ENCODE measurements at places on chromosomes 16 and 17.
A peak's percentile ranks its signal among the peaks of the same experiment; 100 is the strongest.

GRCh38 chr16:3028716-3029319 lies 5.0 kb downstream of the THOC6 start:
- no peak for DNase-seq

- DNase-seq = no peak
These were observed 2.0 kb downstream of the FGF11 start for GRCh38 chr17:7441266-7441665.

DNA sequence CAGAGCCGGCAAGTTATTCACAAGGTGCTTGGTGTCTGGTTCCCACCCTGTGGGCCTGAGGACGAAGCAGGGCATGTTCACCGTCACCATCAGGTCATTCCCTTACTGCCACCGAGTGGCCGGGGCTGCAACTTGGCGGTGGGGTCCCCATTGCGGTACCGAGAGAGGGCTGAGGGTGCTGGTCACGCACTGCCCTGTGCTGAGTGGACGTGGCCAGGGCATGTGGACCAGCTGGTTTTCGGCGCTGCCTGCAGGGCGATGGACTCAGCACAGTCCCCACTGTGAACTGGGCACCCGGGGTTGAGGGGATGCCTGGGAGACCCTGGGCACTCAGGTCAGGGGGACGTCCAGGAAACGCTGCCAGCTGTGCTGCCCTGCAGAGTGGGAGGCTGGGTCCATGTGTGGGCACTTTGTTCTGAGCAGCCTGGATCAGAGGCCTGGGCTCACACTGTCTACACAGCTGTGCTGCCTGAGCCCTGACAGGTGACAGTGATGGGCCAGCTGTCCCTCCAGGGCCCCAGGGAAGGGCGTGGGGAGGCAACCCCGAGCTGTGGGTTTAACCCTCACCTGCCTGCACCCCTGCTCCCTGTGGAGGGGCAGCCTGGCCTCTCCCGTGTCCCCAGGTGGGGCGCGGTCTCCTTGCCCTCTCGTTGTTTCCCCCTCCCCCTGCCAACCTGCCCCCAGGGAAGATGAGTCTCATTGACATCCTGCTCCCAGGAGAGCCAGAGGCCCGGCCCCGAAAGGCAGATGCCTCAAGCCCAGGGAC lies 39.3 kb upstream of the GNG13 start:
- DNase-seq = no peak

DNA sequence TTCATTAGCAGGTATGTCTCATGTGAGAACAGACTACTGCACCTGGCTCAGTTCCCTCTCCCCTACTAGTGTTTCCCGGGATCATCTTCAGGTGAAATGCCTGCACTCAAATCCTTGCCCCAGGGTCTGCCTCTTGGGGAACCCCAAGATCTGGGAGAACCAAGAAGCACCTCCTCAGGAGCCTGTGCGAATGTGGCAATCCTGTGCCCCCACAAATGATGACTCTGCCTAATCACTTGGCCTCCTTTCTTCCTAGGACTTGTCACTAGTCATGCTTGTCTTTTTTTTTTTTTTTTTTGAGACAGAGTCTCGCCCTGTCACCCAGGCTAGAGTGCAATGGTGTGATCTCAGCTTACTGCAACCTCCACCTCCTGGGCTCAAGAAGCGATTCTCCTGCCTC lies 21.7 kb downstream of the ADAD2 start:
- DNase-seq = no peak

GRCh38 chr16:66325717-66326376 lies 40.6 kb upstream of the CDH5 start:
- DNase-seq = no peak

DNA sequence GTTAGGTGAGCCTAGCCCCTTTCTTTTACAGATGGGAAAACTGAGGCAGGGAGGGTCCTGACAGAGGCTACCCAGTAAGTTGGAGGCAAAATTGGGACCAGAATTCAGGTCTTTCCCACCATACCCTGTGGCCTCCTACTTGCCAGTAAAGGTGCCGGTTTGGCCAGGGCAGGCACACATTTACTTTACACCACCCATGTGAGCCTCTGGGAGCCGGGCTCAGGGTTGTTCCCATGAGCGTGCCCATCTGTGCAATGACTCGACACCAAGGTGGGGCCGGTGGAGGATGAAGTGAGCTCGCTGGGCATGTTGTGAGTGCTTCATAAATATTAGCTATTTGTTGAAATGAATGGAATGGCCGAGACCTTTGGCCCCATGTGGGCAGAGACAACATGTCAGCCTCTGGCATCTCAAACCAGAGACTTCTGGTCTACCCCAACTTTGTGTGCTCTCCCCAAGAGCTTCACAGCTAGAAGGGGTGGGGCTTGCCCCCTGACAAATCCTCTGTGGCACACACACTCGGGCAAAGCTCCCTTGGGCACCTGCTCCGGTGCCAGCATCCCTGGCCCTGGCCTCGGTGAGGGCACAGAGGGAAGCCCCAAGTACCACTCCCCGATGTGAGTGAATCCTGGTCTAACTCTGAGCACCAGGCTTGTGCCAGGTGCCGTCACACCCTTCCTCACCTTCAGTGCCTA lies 60.1 kb downstream of the SRCIN1 start:
- no peak for DNase-seq

GRCh38 chr16:84199097-84199496 lies 8.1 kb downstream of the ADAD2 start:
- DNase-seq = no peak

- DNase-seq = no peak
These were observed 25.3 kb downstream of the UBE2O start for GRCh38 chr17:76427501-76428231.

GRCh38 chr17:62017496-62017895 lies 47.6 kb downstream of the MED13 start:
- DNase-seq = no peak

- DNase-seq = no peak
These were observed 583 bp upstream of the COX6A2 start for GRCh38 chr16:31428638-31429247.

GRCh38 chr17:20315821-20316220 lies 151.5 kb downstream of the LGALS9B start:
- DNase-seq = no peak

- no peak for DNase-seq
These were observed 254.1 kb upstream of the KCNJ16 start for GRCh38 chr17:69820876-69821473.

DNA sequence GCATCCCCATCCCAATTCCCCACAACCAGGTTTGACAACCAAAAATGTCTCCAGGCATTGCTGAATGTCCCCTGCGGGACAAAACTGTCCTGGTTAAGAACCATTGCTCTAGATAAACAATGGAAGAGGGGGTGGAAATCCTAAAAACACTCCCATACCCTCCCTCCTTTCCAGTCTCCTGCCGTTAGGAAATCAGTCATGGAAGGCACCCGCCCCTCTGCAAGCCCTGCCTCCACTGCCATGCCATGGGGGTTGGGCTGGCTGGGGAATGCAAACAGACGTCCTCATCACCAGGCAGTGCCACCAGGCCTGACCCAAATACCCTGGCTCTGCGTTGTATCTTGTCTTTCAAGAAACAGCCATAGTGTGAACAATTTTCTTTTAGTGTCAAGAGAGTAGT lies 57.5 kb downstream of the CYTH1 start:
- no peak for DNase-seq

DNA sequence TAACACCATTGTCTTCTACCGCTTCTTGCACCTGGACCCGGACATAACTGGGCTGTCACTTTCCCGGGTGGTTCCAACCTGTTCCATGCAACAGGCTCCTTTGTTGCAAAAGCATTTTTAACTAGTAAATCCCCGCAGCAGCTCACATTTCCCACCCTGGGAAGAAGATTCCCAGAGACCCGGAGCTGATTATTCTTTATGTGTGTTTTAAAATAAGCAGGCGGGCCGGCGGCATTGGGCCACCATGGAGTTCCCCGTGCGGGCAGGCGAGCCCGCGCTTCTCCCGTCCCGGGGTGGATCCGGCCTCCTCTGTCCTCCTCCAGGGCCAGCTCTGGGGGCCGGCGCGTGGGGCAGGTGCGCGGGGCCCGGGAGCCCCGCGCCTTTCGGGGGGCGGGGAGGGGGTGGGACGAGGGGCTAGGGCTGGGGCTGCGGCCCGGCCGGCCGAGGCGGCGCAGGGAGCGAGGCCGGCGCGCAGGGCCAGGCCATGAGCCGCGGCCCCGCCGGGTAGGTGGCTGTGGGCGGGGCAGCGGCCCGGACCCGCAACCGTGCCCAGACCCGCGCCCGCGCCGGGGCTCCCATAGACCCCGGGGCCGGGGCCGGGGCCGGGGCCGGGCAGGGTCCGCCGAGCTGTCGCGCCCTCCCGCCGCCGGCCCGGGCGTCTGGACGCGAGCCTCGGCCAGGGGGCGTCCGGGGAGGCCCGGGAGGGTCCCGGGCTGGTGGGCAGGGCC lies 1.7 kb downstream of the CRAMP1 start:
- no peak for DNase-seq

GRCh38 chr17:47741793-47742145 lies 8.7 kb downstream of the TBX21 start:
- DNase-seq = no peak

DNA sequence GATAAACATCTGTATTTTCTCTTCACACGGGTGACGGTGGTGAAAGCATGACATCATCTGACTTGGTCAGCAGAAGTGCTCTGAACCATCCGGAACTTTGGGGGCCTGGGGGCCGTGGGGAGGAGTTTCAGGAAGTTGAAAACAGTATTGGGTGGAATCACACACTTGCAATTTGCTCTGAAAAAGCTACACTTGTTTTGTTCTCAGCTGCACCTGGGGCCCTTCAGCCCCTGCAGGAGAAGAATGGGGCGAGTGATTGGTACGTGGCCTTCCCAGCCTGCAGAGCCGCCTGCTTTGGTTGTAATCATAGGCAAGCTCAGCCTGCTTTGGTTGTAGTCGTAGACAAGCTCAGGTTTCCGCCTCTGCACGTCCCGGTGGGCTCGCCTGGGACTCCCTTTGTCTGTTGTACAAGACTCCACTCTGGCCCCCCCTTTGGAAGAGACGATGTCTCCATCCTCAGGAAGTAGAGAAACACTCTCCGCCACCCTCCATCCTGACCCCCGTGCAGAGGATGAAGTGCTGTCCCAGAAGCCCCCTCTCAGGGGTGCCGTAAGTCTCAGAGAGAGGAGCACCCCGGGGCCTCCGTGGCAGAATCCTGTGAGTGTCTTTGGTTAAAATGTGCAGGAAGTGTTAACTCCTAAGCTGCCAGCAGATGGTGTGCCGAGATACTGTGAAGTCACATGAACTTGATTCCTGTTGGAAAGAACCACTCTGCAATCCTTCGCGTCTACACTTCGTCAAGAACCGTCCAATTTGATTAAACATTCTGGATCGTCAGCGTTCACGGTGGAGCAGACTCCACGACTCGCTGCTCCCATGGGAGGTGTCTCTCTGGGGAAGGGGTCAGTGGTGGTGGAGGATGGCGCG lies 5.4 kb downstream of the BANP start:
- peak; percentile 2 for DNase-seq

GRCh38 chr17:82214012-82214628 lies 1.5 kb upstream of the CCDC57 start:
- no peak for DNase-seq

GRCh38 chr16:50842589-50842988 lies 100.7 kb downstream of the CYLD start:
- DNase-seq = no peak

GRCh38 chr16:56542039-56542438 lies 22.2 kb upstream of the BBS2 start:
- DNase-seq = no peak

DNA sequence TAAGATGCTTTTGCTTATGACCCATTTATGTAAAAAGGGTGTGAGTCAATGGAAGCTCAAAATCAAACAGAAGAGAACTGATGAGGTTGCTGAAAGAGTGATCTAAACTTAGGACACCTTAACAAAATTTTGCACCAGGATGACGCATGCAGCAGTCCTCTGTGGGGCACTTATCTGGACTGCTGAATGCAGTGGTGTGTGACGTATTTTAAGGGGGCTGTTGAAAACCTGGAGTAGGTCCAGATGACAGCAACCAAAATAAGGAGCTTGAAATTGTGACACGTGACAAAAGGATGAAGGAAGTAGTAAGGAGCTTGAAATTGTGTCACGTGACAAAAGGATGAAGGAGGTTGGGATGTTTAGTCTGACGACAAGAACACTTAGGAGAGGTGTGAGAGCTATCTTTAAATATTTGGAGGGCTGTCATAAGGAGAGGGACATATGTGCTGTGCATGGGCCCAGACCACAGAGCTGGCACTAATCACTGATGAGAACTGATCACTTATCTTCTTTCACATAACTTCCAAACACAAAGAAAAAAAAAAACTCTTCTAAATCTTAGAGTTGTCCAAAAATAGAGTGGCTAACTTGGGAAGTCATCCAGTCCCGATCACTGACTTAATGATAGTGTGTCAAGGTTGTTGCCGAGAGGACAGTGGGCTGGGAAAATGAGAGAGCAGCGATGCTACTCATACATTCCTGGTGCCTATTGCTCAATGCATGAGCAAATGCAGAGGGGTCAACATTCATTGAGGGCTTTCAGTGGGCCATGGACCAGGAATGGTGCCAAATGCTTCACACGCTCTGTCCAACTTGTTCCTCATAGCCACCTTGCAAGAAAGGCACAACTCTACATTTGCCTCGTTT lies 264.2 kb upstream of the ZFHX3 start:
- no peak for DNase-seq

- DNase-seq = no peak
These were observed 20.2 kb downstream of the TENT4B start for GRCh38 chr16:50173316-50173715.

DNA sequence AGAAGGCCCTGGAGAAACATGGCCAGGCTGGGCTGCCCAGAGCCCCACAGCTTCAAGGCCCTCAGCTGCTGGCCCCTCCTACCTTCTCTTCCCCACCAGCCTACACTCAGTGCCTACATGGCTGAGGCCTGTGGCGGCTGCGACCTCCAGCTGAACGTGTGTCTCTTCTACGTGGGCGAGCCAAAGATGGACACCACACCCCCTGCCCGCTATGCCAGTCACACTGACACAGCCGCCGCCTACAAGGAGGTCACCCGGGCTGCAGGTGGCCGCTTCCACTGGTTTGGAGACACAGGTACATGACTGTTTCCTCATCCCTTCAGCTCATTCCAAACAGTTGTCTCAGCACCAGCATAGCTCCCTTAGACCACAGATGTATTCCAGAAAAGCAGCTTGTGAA lies 29.5 kb upstream of the SDR42E2 start:
- DNase-seq = no peak

- DNase-seq = no peak
These were observed 12.2 kb downstream of the MNT start for GRCh38 chr17:2388683-2389055.

GRCh38 chr16:84434800-84435199 lies 66.5 kb downstream of the ATP2C2 start:
- DNase-seq = no peak

DNA sequence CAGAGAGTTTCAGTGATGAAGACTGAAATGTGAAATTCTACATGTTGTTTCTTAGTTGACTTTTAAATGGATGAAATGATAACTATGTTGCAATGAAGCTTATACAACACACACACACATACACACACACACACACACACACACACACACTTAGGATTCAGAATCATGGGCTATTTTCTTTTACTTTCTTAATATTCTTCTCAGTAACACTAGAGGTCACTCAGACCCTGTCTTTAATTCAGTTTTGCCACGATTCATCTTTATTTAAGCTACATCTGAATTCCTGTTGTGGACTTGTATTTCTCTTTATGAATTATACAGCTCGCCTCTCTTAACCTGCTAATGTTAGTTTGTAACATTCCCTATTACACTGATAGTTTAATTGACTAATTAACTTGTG lies 109.6 kb upstream of the GOT2 start:
- no peak for DNase-seq
